Dermis microvascular lymphatic vessel endothelial cell (primary cell): ENCODE measurements at places on chromosomes 7 and 10. TPM values are rescaled to one million over a fixed set of nuclear protein-coding genes. Genes with fewer than 3 reads are reported as not detected.
A peak's percentile ranks its signal among the peaks of the same experiment; 100 is the strongest.

Gene SPDYE9
- total RNA-seq = not detected in 2 replicates

Gene SLIT1
- total RNA-seq = under 0.01 TPM in 1 of 2 replicates, not detected in the other

Gene COPG2
- 17.8 and 18.1 TPM in 2 replicates for total RNA-seq

Gene KLF14
- not detected in 2 replicates for total RNA-seq

Gene CFAP43
- total RNA-seq = under 0.01 TPM in 2 replicates

Gene FANK1
- total RNA-seq = 1.0 TPM in 2 replicates

Gene IL15RA
- 8.6 and 18.0 TPM in 2 replicates for total RNA-seq

Gene SMC3
- total RNA-seq = 16.3 and 18.4 TPM in 2 replicates

Gene PNLIPRP1
- not detected in 2 replicates for total RNA-seq

Gene ZNF22
- 32.1 and 33.0 TPM in 2 replicates for total RNA-seq

Gene TNPO3
- 50.6 and 52.1 TPM in 2 replicates for total RNA-seq

Gene ERVW-1
- not detected in 2 replicates for total RNA-seq

- no peak for DNase-seq
Observed at GRCh38 chr10:52653263-52653909, 119.2 kb downstream of the MBL2 start.

GRCh38 chr10:122852261-122852660 is 6.6 kb upstream of the CUZD1 start:
- peak; percentile 67 for DNase-seq

DNA sequence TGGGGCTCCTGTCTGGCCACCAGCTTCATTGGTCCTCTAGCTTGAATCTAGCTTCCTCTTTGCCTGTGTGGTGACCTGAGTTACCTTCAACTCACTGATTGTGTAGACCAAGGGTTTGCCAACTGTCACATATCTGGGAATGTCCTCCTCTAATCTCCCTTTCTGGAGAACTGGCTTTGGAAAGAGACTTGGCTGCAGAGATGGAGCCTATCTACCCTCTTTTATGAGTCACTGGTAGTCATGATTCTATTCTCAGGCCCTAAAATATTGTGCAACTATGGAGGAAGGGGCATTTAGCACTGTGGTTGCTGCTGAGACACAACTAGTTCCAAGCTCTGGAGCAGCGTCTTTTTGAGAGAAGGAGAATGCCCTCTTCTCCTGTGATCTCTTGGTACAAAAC is 691.3 kb downstream of the KCNMA1 start:
- DNase-seq = no peak

GRCh38 chr7:36210291-36210922 is 57.4 kb downstream of the EEPD1 start:
- no peak for DNase-seq

- DNase-seq = no peak
Observed at GRCh38 chr7:105600720-105601550, 19.6 kb upstream of the EFCAB10 start.

DNA sequence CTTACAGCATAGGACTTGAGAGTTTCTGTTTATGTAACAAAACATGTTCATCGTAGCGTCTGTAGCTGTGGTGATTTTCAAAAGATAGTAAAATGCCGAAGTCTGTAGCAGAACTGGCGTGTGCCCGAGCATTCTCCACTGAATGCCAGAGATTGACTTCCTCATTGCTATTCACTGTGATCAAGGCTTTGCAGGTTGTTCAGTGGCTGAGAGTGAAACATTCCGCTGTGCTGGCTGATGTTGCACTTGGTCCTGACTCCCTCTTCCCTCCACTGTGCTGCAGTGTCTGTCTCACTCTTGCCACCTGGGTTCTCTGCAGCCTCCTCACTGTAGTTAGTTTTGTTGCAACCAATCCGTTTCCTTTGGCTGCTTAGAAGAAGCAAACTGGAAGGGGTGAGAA is 37.6 kb downstream of the FHIP2A start:
- DNase-seq = no peak

DNA sequence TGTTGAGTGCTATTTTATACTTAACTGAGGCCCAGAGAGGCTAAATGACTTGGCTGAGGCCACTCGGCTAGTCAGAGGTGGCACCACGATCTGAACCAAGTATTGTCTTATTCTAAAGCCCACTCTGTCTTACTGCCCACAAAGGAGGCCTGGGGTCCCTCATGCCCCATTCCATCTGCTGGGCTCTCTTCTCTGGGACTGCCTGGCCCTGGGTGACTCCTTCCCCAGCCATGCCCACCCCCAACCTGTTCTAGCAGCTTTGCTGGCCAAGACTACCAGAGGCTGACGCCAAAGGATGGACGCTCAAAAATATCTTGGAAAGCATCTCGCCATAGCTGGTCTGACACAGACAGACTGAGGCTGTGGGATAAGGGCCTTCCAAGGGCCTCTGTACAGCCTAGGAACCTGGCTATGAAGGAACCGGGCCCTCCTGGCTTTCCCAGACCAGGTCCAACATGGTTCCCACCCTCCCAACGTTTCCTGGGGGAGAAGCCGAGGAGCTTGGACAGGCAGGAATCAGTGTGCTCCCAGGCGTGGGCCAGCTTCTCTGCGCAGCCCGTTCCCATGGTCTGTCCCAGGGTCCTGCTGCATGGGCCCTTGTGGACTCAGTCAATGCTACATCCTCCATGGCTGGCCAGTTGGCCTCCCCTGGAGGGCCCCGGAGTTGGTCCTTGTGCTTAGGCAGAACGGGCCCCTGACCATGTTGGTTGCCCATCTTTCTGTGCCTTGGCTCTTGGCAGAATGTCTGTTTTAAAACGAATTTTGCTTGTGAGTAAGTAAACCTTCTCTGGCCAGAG is 11.7 kb downstream of the HSPA12A start:
- no peak for DNase-seq

- DNase-seq = no peak
Observed at GRCh38 chr10:17643339-17643754, 604 bp upstream of the STAM start.

DNA sequence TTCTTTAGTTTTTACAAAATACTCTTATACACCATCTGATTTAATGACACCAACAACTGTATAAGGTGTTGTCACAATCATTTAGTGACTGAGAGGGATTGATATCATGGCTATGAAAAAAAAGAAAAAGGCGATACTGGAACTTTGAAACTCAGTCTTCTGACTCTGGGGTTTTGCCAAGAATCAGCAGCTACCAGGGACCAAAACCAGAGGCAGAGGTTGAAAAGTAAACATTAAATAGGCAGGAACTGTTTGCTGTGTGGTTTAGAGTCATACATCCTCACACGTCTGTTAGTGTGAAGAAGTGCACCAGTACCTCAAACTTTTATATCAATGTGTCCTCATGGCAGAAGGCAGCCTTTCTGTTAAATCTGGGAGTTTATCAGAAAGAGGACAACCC is 19.9 kb upstream of the GGCT start:
- DNase-seq = no peak

- no peak for DNase-seq
Observed at GRCh38 chr10:91708174-91708861, 75.4 kb upstream of the PPP1R3C start.

- DNase-seq = no peak
Observed at GRCh38 chr10:71389768-71390460, 6.8 kb upstream of the CDH23 start.

- no peak for DNase-seq
Observed at GRCh38 chr10:77084431-77085144, 553.0 kb downstream of the KCNMA1 start.

DNA sequence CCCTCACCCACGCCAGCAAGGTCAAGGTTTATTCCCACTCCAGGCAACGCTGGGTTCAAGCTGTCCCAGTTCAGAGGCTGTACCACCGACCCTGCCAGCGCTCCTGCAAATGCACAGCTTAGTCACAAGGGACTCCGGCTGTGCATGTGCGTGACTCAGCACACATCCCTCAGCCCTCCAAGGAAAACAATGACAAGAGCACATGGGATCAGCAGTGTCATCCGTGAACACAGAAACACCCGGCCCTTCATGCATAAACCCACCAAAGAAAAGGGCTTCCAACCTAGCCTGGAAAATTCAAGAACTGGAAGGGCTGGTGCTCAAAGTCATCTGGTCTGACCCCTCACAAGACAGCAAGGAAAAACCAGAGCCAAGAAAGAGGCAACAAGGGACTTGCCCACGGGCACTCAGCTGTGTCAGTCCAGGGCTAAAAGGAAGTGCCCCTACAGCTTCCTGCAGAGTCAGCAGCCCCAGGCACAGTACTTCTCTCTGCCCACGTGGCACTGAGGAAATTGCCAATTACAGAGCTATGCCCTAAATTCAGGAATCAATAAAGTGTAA is 106.1 kb downstream of the KCNMA1 start:
- peak; percentile 66 for DNase-seq

GRCh38 chr10:53135213-53135896 is 362.8 kb upstream of the MBL2 start:
- no peak for DNase-seq

DNA sequence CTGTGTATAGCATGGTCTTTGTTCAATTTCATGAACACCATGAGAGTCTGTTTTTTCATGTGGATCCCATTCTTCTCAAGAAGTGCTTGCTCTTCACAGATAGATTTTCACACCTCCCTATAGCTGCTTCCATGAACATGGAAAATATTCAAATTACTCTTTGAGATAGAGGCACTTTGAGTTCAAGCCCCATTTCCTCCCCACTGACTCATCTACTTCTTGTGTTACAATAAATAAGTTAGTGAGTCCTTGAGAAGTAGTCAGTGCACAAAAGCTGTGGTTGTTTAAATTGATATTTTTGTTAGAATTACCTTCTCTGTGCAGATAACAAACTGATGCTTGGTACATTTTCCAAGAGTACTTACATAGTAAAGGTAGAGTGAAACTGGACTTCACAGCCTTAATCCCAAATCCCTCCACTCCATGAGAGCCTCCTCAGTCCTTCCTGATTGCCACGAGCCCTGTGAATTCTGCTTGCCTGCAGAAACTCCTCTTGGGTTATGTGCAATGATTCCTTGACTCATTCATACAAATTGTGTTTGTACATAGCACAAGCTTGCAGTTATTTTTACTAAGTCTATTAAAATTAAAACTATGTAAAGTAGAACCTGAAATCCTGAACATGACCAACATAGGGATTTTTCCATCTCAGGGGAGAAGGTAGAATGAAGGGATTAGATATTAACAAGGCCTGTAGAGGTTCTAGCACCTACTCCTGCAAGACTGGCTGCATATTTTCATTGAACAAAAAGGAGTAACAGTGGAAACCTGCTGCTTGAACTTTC is 496.2 kb downstream of the TNS3 start:
- DNase-seq = peak; percentile 45

DNA sequence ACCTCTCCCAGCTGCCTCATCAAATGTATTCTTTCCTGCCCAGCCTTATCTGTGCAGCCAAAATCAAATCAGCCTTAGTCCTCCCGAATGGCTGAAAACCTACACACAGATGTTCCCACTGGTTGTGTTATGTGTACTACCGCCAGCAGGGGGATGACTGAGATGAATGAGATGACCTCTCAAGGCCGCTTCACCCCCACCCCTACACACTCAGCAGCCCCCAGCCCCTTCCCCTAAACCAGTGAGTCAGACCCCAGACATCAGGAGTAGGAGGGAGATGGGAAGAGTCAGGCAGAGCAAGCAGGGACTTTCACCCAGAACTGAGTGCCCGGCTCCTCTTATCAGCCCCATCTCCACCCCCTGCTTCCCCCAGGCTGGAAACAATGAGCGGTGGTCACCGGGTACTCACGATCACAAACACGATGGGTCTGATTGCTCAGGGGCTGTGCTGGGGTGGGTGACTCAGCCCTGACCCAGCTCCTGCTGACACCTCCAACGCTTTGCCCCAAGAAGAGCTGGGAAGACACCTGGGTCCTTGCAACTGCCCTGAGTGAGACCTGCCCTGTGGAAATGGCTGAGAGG is 6.5 kb upstream of the C10orf105 start:
- DNase-seq = peak; percentile 62

GRCh38 chr7:75804004-75804403 is 9.6 kb downstream of the CCL24 start:
- no peak for DNase-seq

GRCh38 chr7:134084488-134085144 is 42.5 kb upstream of the LRGUK start:
- DNase-seq = no peak

DNA sequence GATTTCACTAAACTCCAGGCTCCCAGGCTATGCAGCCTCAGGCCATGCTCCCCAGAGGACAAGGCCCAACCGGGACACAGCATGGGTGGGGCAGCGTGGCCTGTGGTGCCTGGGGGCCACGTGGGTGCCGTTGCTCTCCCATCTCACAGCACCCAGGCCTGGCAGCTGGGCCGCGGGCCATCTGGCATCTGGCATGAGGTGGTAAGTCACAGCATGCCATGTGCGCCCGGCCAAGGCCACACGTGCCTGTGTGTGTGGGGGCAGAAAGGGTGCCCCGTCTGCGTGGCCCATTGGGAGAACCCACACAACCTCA is 204.1 kb downstream of the EBF3 start:
- DNase-seq = no peak

DNA sequence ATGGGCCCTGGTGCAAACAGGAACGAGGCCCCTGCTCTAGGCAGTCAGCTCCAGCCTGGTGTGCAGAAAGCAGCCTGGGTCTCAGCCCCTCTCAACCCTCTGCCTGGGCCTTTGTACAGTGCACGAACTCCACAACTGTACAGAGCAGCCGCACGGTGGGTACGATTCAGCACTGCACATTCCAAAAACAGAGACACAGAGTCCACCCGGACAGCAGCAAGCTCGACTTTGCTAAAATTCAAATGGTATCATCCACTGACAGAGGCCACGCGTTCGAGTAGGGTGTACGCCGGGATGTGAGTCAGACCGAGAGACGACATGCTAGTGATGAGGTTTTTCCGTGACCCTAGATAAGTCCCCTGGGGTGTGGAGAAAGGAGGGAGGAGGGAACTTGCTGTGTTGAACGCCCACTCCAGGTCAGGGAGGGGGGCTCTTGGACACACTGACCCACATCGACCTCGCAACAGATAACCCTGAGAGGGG is 65.6 kb upstream of the PDGFA start:
- no peak for DNase-seq

DNA sequence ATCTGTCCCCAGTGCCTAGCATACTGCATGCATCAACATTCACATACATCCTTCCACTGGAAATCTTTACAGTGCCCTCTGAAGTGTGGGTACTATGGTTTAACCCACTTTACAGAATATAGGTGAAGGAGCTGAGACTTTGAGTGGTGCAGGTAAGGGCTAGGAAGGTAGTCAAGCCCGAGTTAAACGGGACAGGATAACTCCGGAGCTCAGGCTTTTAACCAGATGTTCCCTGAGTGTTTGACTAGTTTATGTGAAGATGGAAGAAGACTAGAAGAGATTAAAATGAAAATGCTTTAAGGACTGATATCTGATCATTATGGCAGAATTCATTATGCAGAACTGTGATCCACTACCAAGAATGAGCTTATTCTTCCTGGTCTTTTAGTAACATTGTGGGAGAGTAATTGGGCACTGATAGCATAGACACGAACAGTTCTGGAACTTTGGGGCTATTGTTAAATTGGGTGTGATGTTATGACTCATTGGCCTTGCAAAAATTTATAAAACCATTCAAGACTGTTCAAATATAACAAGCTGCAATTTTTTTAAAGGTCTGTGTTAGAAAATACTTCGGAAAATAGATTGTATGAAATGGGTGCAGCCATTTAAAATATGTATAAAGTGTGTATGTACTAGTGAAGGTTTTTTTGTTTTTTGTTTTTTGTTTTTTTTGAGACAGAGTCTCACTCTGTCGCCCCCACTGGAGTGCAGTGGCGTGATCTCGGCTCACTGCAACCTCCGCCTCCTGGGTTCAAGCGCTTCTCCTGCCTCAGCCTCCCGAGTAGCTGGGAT is 4.4 kb downstream of the CUL1 start:
- DNase-seq = no peak
